WTC11 (cell line): ENCODE measurements at places on chromosomes 6 and 20. TPM values are rescaled to one million over a fixed set of nuclear protein-coding genes. Genes with fewer than 3 reads are reported as not detected.

DNA sequence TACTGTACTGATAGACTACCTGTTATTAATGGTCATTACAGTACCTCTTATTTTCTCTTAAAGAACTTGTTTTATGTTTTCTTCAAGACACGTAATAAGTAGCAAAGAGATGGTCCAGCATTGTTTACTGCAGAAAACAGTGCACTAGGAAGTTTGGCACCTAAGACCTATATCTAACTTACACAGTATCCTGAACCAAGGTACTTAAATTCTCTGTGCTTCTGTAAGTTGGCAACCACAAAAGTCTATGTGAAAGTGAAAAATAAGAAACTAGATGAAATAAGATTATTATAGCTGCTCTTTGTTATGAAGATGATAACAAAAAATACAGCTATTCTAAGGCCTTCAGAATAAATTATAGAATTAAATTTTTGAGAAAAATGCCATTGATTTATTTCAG lies 411.7 kb upstream of the SOX4 start:
- H3K27me3 ChIP-seq: no peaks in the 10 kb centered on the region
- H3K36me3 ChIP-seq: peaks cover 23% of the 10 kb centered on the region
- peaks cover 46% of the 10 kb centered on the region for H3K4me1 ChIP-seq
- no peak overlapping the region for H3K27ac ChIP-seq
- no peak for DNase-seq

- H3K27ac ChIP-seq: no peak overlapping the region
- no peak for DNase-seq
- peaks cover 14% of the 10 kb centered on the region for H3K4me1 ChIP-seq
- no peaks in the 10 kb centered on the region for H3K36me3 ChIP-seq
- H3K27me3 ChIP-seq: no peaks in the 10 kb centered on the region
- no peak overlapping the region for H3K4me3 ChIP-seq
These were observed 1225.9 kb upstream of the MAP3K7 start for GRCh38 chr6:91812596-91813274.

DNA sequence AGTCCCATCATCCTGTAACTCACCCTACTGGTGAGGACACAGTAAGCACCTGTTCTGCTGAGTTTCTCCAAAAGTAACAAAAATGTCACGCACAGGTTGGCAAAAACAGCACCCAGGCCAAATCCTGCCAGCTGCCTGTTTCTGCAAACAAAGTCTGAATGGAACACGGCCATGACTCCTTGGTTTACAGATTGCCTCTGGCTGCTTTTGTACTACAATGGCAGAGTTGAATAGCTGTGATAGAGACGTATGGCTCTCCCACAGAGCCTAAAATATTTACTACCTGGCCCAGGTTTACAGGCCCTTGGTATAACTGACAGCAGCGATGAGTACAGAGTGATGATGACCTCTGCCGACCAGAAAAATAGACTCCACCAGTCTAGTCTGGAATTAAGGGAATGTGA lies 52.6 kb downstream of the CNKSR3 start:
- H3K4me1 ChIP-seq: peaks cover 31% of the 10 kb centered on the region
- no peak overlapping the region for H3K4me3 ChIP-seq
- no peak overlapping the region for H3K27ac ChIP-seq
- no peaks in the 10 kb centered on the region for H3K36me3 ChIP-seq
- no peak for DNase-seq
- no peaks in the 10 kb centered on the region for H3K27me3 ChIP-seq

- H3K4me1 ChIP-seq: peaks cover 20% of the 10 kb centered on the region
- H3K27me3 ChIP-seq: no peaks in the 10 kb centered on the region
- peaks cover 16% of the 10 kb centered on the region for H3K36me3 ChIP-seq
- peak overlapping the region; percentile 76 for H3K4me3 ChIP-seq
- H3K27ac ChIP-seq: peak overlapping the region; percentile 57
- DNase-seq: peak; percentile 75
These were observed 1.6 kb upstream of the UCKL1 start for GRCh38 chr20:63957690-63958441.

DNA sequence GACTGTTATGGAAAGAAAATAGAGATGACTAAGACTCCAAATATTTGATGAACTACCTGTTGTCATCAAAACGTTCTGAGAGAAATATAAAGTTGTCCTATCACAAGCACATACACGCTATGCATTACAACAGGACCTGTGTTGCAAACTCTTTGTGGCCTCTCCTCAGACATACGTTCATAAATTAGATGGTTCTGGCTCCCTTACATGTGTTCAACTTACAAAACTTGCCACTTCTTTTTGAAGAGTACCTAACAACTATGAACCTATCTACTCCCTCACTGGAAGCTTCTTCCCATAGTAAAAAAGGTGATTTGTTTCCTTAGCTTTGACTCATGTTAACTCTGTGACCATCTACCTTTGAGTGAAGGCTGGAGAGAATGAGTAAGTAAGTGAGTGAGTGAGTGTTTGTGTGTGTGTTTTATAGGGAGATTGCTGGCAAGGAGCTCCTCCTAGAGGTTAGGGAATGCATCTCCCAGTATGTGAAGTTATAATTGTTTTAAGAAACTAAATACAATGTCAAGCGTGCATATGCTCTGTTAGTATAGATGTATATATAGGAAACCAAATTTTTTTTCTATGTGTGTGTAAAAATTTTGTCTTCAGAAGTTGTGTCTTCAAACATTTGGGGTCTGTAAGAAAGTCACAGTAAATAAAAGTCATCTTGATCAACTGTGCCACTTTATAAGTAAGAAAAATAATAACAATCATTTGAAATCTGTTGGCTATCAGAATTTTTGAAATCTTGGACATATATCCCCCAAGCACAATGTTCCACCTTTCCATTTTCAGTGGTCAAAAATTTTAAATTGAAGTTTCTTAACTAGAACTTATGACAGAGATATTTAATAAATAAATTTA lies 1211.1 kb upstream of the GJE1 start:
- H3K27ac ChIP-seq: no peak overlapping the region
- H3K4me3 ChIP-seq: no peak overlapping the region
- no peak for DNase-seq
- no peaks in the 10 kb centered on the region for H3K36me3 ChIP-seq

- DNase-seq: no peak
- no peaks in the 10 kb centered on the region for H3K36me3 ChIP-seq
- H3K4me3 ChIP-seq: no peak overlapping the region
- no peaks in the 10 kb centered on the region for H3K27me3 ChIP-seq
- H3K27ac ChIP-seq: no peak overlapping the region
These were observed 247.0 kb downstream of the ESR1 start for GRCh38 chr6:152054441-152054840.

GRCh38 chr20:25316506-25317190 lies 68.8 kb downstream of the PYGB start:
- H3K27ac ChIP-seq: no peak overlapping the region; the same call in 1 of the 2 replicates
- peaks cover 40% of the 10 kb centered on the region for H3K36me3 ChIP-seq
- no peaks in the 10 kb centered on the region for H3K27me3 ChIP-seq
- DNase-seq: peak; percentile 3

- no peaks in the 10 kb centered on the region for H3K27me3 ChIP-seq
- peaks cover 15% of the 10 kb centered on the region for H3K36me3 ChIP-seq
- no peak overlapping the region for H3K4me3 ChIP-seq
- peaks cover 8% of the 10 kb centered on the region for H3K4me1 ChIP-seq
- no peak for DNase-seq
- H3K27ac ChIP-seq: no peak overlapping the region
These were observed 140.7 kb upstream of the NEDD9 start for GRCh38 chr6:11373208-11373607.

- peaks cover 12% of the 10 kb centered on the region; the same call in 1 of the 2 replicates for H3K4me1 ChIP-seq
- no peaks in the 10 kb centered on the region for H3K36me3 ChIP-seq
These were observed 51.3 kb upstream of the CARMIL1 start for GRCh38 chr6:25227854-25228253.

GRCh38 chr6:28490205-28490890 lies 25.2 kb downstream of the GPX6 start:
- no peaks in the 10 kb centered on the region for H3K36me3 ChIP-seq
- H3K27ac ChIP-seq: peak overlapping the region; percentile 83
- no peak for DNase-seq
- H3K4me3 ChIP-seq: peak overlapping the region; percentile 90

DNA sequence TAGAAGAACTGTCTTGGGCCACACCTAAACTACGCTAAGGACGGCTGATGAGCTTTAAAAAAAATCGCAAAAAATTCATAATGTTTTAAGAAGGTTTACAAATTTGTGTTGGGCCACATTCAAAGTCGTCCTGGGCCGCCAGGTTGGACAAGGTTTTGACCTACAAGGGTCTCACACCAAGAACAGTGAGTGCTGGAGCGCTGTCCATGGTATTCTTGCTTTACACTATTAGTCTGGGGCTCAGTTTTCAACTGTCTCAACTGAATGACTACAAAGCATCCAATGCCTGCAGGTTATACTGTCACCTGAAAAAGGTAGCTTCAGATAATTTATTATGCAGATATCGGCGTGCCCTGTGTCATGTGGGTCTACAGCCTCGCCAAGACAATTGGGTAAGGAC lies 3.7 kb upstream of the FAXC start:
- DNase-seq: no peak
- H3K27me3 ChIP-seq: peaks cover 17% of the 10 kb centered on the region
- no peak overlapping the region for H3K4me3 ChIP-seq
- no peak overlapping the region for H3K27ac ChIP-seq

DNA sequence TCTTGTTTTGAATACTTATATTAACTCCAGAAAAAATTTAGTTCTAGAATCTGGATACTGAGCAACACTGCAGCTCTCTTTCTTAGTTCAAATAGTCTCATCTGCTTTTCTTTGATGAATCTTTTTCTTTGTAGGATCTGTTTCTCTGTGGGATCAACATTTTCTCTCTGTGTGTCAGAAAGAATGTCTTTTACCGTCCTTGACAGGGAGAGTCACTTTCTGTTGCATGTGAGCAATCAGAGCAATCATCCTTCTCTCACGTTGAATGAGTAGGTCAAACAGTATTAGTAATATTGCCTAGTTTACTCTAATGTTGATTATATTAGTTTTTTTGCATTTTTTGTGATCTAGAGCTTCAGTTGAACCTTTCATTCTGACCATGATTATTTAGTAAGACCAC lies 130.9 kb downstream of the TRMT11 start:
- H3K36me3 ChIP-seq: no peaks in the 10 kb centered on the region
- H3K4me3 ChIP-seq: no peak overlapping the region
- peaks cover 16% of the 10 kb centered on the region for H3K4me1 ChIP-seq

DNA sequence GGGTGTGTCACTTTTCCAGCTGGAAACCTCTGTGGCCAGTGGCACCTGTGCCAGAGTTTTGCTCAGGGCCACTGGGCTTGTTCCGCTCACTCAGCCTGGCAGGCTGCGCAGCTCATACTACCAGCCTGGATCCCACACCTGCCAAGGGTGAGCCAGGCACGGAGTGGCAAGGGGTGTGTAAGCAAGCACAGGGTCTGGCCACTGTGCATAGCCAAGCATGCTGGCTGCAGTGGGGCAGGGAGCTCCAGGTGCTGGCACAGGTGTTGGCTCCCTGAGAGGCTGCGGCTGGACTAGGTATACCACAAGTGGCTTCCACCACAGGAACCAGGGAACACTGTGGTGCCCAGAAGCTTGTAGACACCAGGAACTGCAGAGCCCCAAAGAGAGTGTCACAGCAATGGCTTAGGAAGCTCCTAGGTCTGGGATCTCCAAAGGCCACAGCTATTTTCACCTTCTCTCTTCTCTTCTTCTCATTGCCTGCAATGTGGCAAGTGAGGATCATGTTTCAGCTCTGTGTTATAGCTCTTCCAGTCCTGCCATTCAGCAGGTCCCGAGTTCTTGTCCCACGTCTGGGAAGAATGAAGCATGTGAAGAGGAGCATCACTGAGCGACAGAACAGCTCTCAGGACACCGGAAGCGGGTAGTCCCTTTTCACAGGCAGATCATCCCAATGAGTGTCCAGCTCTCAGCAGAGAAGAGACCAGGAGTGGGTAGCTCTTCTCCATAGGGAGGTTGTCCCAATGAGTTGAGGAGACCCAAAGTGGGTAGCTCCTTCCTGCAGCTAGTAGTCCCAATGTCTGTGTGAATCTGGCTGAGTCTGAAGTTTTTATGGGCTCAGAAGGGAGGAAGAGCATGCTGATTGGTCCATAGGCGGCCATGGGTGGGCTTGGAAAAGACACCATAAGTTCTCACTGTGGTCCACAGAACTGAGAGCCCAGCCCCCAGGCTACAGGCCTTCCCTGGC lies 41.3 kb downstream of the WASF1 start:
- no peaks in the 10 kb centered on the region; the same call in 1 of the 2 replicates for H3K27me3 ChIP-seq
- H3K4me3 ChIP-seq: no peak overlapping the region
- no peak overlapping the region for H3K27ac ChIP-seq
- H3K4me1 ChIP-seq: no peaks in the 10 kb centered on the region
- H3K36me3 ChIP-seq: peaks cover 53% of the 10 kb centered on the region

DNA sequence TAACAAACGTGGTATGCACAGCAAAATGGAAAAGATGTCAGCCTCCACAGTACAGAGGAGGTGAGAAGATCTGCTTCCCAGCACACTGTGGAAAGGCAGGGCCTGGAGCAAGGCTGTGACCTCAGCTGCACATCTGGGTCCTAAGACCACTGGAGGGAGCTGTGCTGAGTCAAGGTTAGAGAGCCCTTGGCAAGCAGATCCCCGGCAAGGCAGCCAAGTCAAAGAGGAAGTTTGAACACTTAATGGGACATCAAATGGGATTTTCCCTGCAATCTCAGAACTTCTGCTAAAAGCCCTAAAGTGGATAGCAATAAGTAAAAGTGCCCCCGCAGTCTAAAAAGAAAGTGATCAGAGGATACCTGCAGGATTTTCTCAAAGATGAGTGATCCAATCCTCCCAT lies 39.5 kb downstream of the UNC5CL start:
- H3K36me3 ChIP-seq: no peaks in the 10 kb centered on the region
- peak; percentile 72 for DNase-seq
- H3K27me3 ChIP-seq: peaks cover 16% of the 10 kb centered on the region; the same call in 1 of the 2 replicates
- peak overlapping the region; percentile 44; the same call in 1 of the 2 replicates for H3K27ac ChIP-seq
- H3K4me1 ChIP-seq: peaks cover 64% of the 10 kb centered on the region

- H3K4me3 ChIP-seq: peak overlapping the region; percentile 65
- H3K27ac ChIP-seq: no peak overlapping the region
- DNase-seq: no peak
- H3K27me3 ChIP-seq: peaks cover 18% of the 10 kb centered on the region
- peaks cover 11% of the 10 kb centered on the region for H3K4me1 ChIP-seq
- peaks cover 2% of the 10 kb centered on the region; the same call in 1 of the 2 replicates for H3K36me3 ChIP-seq
These were observed 533 bp upstream of the CRYBG1 start for GRCh38 chr6:106359959-106360409.

DNA sequence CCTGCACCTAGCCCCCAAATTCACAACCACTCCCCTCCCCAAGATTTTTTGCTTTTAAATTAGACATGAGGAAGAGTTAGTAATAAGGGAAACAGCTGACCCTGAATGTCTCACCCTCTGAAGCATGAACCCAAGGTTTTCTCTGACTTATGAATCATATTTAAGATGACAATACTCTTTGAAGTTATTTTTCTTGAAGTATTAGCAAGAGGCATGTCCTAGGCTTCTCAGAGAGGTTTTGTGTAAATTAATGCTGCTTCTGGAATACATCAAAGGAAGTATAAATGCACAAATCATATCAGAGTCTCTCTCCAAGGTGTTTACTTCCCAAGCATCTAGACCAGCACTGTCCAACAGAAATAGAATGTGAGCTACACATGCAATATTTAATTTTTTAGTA lies 408.1 kb upstream of the MARCKS start:
- no peak overlapping the region for H3K4me3 ChIP-seq
- H3K4me1 ChIP-seq: no peaks in the 10 kb centered on the region
- no peaks in the 10 kb centered on the region for H3K36me3 ChIP-seq

PRDM13 gene
- total RNA-seq: 0.09 to 0.14 TPM (median 0.11 TPM) in 3 replicates

R3HDML gene
- total RNA-seq: not detected in 3 replicates

GPLD1 gene
- 5.7 to 8.4 TPM (median 6.3 TPM) in 3 replicates for total RNA-seq

OCSTAMP gene
- 0.09 to 0.16 TPM in 2 of 3 replicates, not detected in the other for total RNA-seq
